Activated T-cell treated with anti-CD3 and anti-CD28 coated beads for 1 hour (primary cell): ENCODE measurements at places on chromosomes 3 and 15.

DNA sequence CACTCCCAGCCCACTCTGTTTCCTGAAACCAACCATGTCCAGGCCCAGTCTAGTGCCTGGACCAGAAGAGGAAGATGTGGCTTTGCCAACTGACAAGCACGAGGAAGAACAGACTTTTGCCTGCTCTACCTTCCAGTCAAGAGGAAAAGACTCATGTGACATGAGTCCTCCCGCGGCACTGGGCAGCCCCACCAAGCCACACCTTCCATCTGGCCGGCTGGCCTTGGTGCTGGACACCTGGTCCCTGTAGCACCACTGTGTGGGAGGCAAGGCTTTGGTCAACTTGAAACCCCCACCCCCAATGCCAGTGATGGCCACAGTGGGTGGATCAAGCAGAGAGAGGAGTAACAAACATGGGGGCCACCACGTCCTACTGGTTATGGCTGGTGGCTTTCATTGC, 12.5 kb downstream of the CHDH start:
- no peak for DNase-seq

GRCh38 chr15:34986771-34987480, 1.2 kb downstream of the ZNF770 start:
- no peak for DNase-seq

DNA sequence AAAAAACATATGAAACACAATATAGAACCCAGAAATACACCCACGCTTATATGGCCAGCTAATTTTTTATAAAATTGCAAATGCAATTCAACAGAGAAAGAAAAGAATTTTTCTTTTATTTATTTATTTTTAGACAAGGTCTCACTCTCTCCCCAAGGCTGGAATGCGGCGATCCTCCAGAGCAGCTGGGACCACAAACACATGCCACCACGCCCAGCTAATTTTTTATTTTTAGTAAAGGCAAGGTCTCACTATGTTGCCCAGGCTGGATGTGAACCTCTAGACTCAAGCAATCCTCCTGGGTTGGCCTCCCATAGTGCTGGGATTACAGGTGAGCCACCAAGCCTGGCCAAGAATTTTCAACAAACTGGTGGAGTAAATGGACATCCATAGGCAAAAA, 117.9 kb downstream of the SCAPER start:
- no peak for DNase-seq

- no peak for DNase-seq
Measured at GRCh38 chr3:172853921-172854666, 103.6 kb downstream of the ECT2 start.

- DNase-seq: no peak
Measured at GRCh38 chr3:155243512-155243921, 50.0 kb downstream of the STRIT1 start.

DNA sequence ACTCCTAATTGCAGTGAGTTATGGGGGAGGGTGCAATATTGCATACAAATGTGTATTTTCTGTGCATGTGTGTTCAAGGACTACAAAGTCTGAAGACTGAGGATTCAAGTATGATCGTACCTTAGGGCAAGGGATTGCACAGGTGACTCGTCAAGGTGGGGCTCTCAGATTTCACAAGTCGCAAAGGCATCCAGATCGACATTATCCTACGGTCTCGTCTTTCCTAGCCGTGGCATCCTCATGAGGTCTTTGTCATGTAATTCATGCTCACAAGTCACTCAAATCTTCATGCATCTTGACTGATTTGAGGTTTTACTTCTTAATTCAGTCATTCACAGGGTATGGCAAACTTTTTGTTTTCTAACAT, 191.4 kb upstream of the HES1 start:
- no peak for DNase-seq

DNA sequence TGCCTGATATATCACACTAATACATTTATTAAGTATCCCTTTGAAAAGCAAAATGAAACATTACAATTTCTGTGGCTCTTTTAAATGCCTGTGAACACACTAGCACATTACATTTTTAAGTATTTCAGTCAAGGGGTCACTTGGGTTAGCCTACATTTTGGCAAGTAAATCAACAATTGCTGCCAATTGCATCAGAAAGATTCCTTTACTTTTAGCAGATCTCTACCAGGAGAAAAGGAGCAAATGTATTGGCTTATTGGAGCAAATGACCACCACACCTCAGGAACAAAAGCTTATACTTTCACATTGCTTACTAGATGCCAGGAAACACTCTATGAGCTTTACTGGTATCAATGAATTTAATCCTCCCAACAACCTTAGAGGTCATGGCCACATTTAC, 947.1 kb downstream of the FHIT start:
- DNase-seq: no peak

GRCh38 chr15:27677951-27678350, 421.2 kb downstream of the OCA2 start:
- DNase-seq: no peak
